Heart right ventricle (tissue), 16 donors: ENCODE measurements at places on chromosomes 1 and 21. TPM values are rescaled to one million over a fixed set of nuclear protein-coding genes. Genes with fewer than 3 reads are reported as not detected.

DNA sequence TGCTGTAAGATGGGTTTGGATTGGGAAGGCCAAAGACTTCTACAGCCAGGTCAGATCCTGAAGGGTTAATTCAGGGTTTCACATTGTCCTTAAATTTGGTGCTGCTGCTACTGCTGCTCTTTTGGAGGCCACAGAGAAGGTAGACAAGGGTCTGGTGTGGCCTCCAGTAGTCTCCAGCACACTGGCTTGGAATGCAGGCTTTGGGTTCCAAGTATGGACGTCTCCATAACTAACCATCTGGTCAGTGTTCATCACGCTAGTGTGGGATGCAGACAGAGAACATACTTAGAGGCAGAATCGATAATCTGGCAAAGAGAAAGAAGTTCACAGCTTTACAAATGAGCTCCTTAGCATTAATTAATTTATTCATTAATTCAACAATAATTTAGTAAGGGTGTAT, 154.1 kb downstream of the ZBTB18 start:
- no peaks in the 10 kb centered on the region for H3K36me3 ChIP-seq
- no peaks in the 10 kb centered on the region for H3K27me3 ChIP-seq
- no peak overlapping the region for H3K27ac ChIP-seq
- DNase-seq, result no peak
- H3K4me3 ChIP-seq, result no peak overlapping the region
- H3K4me1 ChIP-seq, result peaks cover 5% of the 10 kb centered on the region

- no peaks in the 10 kb centered on the region for H3K27me3 ChIP-seq
- peaks cover 3% of the 10 kb centered on the region for H3K4me1 ChIP-seq
- no peak overlapping the region for H3K27ac ChIP-seq
- peaks cover 65% of the 10 kb centered on the region for H3K36me3 ChIP-seq
- no peak overlapping the region for H3K4me3 ChIP-seq
These were observed 26.4 kb downstream of the QSOX1 start for GRCh38 chr1:180181048-180181447.

- no peaks in the 10 kb centered on the region for H3K36me3 ChIP-seq
- no peaks in the 10 kb centered on the region for H3K4me1 ChIP-seq
- H3K4me3 ChIP-seq, result no peak overlapping the region
- H3K27me3 ChIP-seq, result no peaks in the 10 kb centered on the region
These were observed 43.6 kb downstream of the C21orf91 start for GRCh38 chr21:17775431-17776126.

- no peaks in the 10 kb centered on the region for H3K36me3 ChIP-seq
- peak overlapping the region; percentile 65 for H3K27ac ChIP-seq
- H3K4me1 ChIP-seq, result peaks cover 15% of the 10 kb centered on the region
- no peaks in the 10 kb centered on the region for H3K27me3 ChIP-seq
- H3K4me3 ChIP-seq, result no peak overlapping the region
- peak; percentile 18 for DNase-seq
These were observed 18.7 kb upstream of the KANK4 start for GRCh38 chr1:62337706-62338631.

- no peak overlapping the region for H3K4me3 ChIP-seq
- peaks cover 54% of the 10 kb centered on the region for H3K4me1 ChIP-seq
- no peaks in the 10 kb centered on the region for H3K27me3 ChIP-seq
- no peak for DNase-seq
- no peaks in the 10 kb centered on the region for H3K36me3 ChIP-seq
These were observed 13.3 kb downstream of the FBXO42 start for GRCh38 chr1:16338961-16339360.

GRCh38 chr1:212346601-212347000, 61.4 kb downstream of the PPP2R5A start:
- H3K4me3 ChIP-seq, result no peak overlapping the region
- H3K36me3 ChIP-seq, result no peaks in the 10 kb centered on the region
- H3K27ac ChIP-seq, result no peak overlapping the region

GRCh38 chr1:223760833-223761232, 48.5 kb downstream of the CAPN2 start:
- DNase-seq, result no peak
- no peaks in the 10 kb centered on the region for H3K27me3 ChIP-seq
- H3K4me1 ChIP-seq, result peaks cover 15% of the 10 kb centered on the region

DNA sequence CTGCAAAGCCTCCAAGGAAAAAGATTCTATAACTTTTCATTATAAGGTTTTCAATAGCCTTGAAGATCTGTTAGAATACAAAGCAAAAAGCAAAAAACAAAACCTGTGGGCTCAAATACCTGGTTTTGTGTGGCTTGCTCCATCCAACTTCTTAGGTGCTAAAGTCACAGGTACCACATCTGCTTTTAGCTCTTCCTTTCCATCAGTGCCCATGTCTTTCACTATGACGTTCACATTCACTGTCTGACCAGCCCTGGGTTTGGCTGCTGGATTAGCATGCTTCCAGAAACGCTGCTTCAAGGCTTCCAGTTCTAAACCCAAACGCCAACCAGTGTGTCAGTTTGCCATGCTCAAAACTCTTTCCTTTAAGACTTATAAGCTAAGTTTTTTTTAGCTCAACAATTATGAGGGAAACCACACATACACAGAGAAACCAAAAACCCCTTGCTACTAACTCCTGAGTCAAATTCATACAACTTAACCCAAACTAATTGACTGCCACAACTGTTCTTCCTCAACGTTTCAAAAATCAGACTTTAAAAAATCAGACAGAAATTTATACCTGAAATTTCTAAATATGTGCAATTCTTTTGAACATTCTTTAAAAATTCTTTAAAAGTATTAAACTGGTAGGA, 16.0 kb downstream of the CLSPN start:
- H3K4me3 ChIP-seq, result no peak overlapping the region
- H3K4me1 ChIP-seq, result no peaks in the 10 kb centered on the region
- H3K36me3 ChIP-seq, result no peaks in the 10 kb centered on the region
- no peak overlapping the region for H3K27ac ChIP-seq

- H3K27ac ChIP-seq, result no peak overlapping the region
- no peaks in the 10 kb centered on the region for H3K36me3 ChIP-seq
- no peaks in the 10 kb centered on the region for H3K27me3 ChIP-seq
These were observed 547.4 kb upstream of the CXADR start for GRCh38 chr21:16965424-16965823.

DNA sequence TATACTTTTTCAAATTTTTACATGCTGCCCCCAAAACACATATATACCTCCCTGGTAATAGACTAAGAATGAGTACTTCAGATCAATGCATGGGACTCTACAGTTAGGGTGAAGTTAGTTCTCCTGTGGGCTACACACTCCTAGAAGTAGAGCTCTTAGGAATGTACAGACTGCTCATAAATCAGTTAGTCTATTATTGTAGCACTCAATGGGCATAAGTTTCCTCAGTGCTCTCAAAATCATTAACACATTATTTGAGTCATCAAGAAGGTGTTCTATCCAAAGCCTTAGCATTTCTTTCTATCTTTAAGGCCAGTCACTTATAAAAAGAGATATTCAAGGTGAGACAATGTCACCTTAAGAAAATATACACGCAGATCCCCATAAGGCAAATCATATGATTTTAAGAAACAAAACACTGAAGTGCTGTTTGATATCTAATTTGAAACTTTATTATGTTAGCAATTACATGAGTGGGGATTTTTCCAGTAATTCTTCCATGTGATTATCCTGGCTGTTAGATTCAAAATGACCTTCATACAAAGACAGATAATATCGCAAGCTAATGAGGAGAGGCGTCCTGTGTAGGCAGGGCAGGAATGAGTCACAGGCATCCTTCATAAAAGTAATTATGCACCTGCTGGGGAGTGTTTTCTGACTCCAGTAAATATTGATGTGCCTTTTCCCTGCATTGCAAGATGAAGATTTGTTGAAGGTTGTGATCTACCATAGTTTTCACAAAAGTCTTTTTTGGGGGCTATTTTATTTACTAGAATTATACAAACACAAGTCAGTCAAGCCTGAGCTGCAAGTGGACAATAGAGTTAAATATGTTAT, 167.2 kb upstream of the ATP1B1 start:
- no peak overlapping the region for H3K27ac ChIP-seq
- no peaks in the 10 kb centered on the region for H3K4me1 ChIP-seq
- H3K36me3 ChIP-seq, result no peaks in the 10 kb centered on the region

DNA sequence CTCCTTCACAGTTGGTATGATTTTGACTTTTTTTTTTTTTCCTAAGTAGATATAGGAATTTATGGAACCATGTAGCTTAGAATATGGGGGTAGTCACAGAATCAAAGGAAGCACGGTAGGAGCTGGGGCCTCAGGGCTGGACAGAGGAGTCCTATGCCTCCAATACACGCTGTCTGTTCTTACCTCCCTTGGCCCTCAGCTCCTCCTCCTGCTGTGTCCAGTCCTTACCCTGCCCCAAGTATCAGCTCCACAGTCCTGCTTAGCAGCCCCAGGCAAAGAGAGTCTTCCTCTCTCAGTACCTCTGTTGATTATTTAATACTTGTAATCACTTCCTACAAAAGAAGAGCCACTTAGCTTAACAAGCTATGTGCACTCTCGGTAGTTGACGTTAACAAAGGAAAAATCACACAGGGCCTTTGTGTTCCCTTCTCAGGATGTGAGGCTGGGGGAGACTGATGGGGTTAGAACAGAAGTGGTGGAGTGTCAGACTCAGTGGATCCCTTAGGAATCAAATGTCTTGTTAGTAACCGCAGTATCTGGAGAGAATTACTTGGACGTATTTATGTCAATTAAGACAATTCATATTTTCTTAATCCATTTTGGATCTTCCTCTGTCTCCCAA, 292.3 kb downstream of the HHAT start:
- H3K27ac ChIP-seq, result no peak overlapping the region
- H3K4me1 ChIP-seq, result peaks cover 11% of the 10 kb centered on the region
- no peak overlapping the region for H3K4me3 ChIP-seq

GRCh38 chr1:201816309-201816854, 12.6 kb upstream of the IPO9 start:
- no peak for DNase-seq
- H3K36me3 ChIP-seq, result peaks cover 97% of the 10 kb centered on the region
- no peak overlapping the region for H3K27ac ChIP-seq
- no peaks in the 10 kb centered on the region for H3K27me3 ChIP-seq
- H3K4me1 ChIP-seq, result peaks cover 12% of the 10 kb centered on the region

DNA sequence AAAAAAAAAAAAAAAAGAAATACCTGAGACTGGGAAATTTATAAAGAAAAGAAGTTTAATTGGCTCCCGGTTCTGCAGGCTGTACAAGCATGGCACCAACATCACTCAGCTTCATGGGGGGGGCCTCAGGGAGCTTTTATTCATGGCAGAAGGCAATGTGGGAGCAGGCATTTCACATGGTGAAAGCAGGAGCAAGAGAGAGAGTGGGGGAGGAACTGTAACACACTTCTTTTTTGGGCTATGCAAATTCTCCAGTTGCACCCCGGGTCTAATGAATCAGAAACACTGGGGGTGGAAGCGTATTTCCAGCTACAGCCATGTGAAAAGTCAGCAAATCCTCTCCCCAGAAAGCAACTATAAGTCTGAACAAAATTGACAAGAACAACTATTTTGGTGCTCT, 11.8 kb upstream of the SOD1 start:
- H3K27ac ChIP-seq, result no peak overlapping the region
- no peaks in the 10 kb centered on the region for H3K36me3 ChIP-seq
- H3K4me1 ChIP-seq, result no peaks in the 10 kb centered on the region
- DNase-seq, result no peak

Gene PRAMEF10
- not detected for total RNA-seq

Gene LCE1B
- total RNA-seq, result not detected

Gene FCN3
- total RNA-seq, result 16.7 TPM

DNA sequence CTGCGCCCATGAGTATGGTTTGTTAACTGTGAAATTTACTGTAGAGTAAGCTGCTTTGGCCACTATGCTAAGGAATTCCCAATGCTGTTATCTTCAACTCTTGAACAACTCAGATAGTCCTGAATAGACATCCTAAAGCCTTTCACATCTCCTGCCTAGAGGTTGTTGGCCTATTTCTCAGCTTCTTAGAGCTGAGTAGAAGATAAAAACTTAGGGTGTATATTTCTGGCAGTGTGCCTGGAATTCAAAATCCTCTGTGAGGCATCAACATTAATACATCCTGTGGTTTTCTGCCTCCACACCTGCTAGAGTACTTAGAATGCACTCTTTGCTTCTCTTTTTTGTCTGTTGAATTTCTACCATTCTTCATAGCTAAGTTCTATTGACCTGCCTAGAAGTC, 45.8 kb upstream of the RC3H1 start:
- H3K4me1 ChIP-seq, result no peaks in the 10 kb centered on the region
- no peak overlapping the region for H3K4me3 ChIP-seq
- no peak for DNase-seq
- no peak overlapping the region for H3K27ac ChIP-seq

DNA sequence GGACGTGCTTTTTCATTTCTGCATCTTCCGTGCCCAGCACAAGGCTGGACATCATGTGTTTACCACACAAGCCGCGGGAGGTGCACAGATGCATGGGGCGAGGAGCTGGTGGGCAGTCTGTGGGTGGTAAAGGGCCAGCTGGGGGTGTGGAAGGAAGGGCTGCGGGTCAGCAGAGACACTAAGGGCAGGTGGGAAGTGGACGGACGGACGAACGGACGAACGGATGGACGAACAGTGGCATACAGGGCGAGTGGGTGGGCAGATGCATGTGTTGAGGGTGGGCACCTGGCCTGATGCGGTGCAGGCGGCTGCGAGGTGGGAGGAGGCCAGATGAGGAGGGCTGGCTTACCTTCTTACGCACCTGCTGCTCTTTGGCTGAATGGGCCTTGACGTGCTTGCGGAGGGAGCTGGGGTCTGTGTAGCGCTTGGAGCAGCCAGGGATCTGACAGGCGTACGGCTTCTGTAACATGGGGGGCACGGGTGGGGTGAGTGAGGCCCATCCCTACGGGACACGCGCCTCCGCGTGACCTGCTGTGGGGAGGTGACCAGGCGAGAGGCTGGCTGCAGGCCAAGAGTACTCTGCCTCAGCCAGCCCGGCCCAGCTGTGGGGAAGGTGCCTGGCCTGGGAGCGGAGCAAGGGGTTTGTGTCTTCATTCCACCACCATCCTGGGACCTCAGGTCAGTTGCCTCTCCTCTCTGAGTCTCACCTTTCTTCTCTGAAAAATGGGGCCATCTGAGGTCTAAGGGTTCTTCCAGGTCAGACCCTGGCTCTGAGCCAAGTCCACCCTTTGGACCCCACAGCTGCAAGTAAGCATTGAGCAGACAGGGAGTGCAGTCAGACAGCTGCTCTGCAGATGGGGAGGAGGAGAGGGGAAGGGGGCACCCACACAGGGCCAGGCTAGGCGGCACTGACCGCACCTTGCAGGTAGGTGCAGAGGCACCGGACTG, 65.5 kb downstream of the DMRTB1 start:
- no peak overlapping the region for H3K27ac ChIP-seq
- H3K4me3 ChIP-seq, result no peak overlapping the region
- no peaks in the 10 kb centered on the region for H3K4me1 ChIP-seq
- H3K27me3 ChIP-seq, result peaks cover 4% of the 10 kb centered on the region
- peak; percentile 18 for DNase-seq
- no peaks in the 10 kb centered on the region for H3K36me3 ChIP-seq

Gene LCE1D
- total RNA-seq, result not detected

DNA sequence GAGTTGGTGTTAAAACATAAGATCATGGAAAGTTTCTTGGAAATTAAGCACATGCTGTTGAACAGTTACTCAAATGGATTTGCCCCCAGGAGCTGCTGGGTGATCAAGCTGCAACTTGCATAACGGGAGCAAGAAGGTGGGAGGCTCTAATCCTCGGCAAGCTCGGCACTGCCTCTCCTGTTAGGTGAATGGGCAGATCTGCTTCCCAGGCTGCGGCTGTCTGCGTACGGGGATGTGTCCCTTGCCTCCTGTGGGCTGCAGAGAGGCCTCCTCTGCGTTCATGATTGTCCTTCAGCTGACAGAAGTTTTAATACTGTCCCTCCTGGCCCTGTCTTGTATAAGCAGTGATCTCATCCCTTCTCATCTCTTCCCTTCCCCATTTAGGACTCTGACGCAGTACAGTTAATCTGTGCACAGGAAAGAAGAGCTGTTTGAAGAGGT, 36.7 kb downstream of the ATP1A1 start:
- no peak for DNase-seq
- H3K27me3 ChIP-seq, result no peaks in the 10 kb centered on the region
- H3K4me3 ChIP-seq, result no peak overlapping the region
- H3K36me3 ChIP-seq, result no peaks in the 10 kb centered on the region

Gene RUNX3
- 0.64 TPM for total RNA-seq
